ENCODE measurements at places on chromosomes 3 and 15.
A peak's percentile ranks its signal among the peaks of the same experiment; 100 is the strongest.

DNA sequence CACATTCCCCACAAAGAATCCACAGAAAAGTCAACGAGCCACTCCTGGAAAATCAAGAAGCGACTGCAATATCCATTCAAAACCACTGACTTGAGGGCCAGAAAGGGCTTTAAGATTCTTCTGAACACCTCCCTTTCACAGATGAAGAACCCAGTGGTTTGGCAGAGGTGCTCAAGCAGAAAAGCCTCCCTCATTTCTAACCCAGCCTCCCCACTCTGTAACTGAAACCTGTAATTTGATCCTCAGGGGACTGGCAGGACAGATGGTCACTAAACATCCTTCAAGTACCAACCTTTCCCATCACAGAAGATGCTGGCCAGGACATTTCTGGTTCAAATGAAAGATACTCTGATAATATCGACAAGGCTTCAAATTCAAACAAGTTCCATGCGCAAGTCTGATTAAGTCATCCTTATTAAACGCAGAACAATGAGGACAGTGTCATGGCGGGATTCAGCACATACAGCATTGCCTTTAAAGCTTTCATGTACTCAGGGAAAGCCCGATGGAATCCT lies 5.5 kb downstream of the SEMA5B start:
- no peak for DNase-seq

GRCh38 chr15:88403351-88403791 lies 63.8 kb downstream of the MRPL46 start:
- DNase-seq, result no peak

DNA sequence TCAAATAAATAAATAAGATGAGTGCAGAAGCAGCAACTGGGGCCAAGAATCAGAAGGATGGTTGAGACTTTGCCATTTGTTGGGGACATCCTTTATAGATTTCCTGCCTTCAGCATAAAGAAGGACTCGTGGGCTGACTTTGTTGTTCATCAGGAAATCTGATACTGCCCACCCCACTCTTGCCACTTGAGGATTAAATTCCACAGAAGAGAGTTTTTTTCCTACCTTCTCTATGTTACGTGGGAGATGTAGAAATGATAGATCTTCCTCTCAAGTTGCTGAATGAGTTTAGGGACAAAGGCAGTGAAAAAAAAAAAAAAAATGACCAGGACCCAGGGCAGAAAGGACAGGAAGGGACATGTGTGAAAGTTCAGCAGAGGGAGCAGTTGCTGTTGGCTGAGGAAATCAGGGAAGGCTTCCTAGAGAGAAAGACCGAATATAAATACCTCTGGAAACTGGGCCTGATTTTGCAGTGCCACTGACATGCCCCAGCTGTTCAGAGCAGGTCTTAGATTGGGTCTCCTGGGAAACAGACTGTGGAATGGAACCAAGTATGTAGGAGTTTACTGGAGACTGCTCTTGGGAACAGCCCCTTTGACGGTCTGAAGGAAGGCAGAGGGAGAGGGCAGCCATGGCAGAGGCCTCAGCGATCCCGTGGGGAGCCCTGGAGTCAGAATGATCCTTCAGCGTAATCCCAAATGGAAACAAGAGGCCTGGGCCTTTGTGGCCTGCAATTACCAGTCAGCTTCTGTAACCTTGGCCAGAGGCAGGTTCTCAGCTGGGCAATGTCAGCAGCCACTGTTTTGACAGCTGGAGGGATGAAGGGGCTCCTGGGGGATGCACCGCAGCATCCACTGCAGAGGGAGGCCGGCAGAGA lies 50.9 kb downstream of the C3orf20 start:
- DNase-seq, result no peak

DNA sequence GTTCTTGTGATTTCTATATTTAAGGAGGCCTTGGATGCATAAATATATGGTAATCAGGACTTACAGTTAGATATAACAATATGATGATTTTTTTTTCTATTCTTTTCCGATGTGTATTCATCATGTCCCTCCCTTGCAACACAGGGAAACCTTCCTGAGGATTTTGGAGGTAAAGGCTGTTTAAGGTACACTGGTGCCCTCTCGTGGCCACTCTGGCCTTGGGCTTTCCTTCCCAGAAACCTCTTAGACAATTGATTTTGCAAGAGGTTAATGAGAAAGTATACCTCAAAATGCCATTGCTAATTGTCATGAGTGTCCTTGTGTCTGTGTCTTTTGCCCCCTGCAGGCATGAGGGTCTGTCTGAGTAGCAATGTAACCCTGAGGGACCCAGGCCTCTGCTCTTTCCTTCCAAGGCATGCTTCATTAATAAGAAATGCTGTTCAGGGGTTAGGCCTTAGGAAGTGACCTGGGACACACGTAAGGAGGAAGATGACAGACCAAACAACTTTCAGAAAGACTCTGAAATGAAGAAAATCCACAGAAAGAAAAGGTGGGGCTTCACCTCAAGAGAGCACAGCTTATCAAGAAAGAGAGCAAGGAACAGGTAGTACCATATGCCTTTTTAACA lies 70.3 kb upstream of the PPP2R3A start:
- peak; percentile 77 for DNase-seq

- DNase-seq, result no peak
These were observed 2.2 kb downstream of the NPTN start for GRCh38 chr15:73630921-73631362.

GRCh38 chr15:98906712-98907083 lies 100.9 kb downstream of the PGPEP1L start:
- no peak for DNase-seq

DNA sequence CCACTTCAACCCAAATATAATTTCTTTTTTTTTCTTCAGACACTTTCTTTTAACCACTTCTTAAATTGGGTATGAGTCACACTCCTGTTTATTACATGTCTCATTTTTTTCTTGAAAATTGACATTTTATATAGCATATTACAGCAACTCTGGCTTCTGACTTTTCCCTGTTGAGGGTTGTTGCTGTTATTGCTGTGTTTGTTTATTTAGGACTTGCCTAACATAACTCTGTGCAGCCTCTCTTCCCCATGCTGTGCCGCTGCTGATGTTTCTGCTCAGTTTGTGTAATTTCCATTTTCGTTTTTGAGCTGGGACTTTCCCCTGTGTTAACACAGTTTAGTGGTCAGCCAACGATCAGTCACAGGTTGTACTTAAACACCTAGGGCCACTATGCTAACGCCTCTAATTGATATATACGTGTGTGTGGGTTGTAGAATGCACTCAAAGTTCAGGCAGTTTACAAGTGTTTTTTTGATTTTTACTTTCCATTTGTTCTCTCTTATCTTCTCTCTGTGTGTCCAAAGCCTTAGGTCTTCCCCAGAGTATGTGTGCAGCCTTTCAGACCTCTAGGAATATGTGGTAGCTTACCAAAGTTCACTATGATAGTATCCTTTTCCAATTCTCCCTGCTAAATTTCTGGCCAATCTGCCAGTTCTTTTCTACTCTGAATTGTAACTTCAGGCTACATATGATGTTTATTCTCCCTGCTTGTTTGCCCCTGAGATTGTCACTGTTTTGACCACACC lies 337.2 kb downstream of the ZBTB20 start:
- no peak for DNase-seq

DNA sequence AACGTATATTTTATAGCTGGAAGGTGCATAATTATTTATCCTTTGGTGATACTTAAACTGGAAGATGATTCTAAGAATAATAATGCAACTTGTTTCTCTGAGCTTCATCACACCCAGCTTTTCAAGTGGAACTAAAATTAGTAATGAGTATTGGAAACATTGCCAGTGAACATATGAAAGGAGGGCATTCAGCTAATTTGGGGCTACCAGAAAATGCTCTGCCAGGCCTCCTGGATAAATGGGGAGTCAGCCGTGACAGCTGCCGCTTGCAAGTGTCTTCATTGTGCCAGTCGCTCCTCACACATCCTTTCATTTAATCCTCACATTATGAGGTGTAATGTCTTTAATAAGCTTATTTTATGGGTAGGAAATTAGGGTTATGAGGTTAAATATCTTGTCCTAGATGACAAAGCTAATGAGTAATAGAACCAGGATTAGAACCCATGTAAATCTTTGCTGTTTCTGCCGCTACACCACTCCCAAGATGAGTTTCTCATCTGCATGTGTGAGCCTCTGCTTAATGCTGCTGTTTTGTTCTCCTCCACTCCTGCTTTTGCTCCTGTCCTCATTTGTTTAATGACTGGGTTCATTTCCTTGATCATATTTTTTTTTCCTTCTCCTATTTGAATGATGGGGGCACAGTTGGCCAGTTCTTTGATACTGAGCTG lies 155.7 kb downstream of the PLCL2 start:
- no peak for DNase-seq

- no peak for DNase-seq
These were observed 7.6 kb upstream of the PPP1R2 start for GRCh38 chr3:195550723-195551122.

- no peak for DNase-seq
These were observed 357.0 kb upstream of the ICE2 start for GRCh38 chr15:60835974-60836373.

DNA sequence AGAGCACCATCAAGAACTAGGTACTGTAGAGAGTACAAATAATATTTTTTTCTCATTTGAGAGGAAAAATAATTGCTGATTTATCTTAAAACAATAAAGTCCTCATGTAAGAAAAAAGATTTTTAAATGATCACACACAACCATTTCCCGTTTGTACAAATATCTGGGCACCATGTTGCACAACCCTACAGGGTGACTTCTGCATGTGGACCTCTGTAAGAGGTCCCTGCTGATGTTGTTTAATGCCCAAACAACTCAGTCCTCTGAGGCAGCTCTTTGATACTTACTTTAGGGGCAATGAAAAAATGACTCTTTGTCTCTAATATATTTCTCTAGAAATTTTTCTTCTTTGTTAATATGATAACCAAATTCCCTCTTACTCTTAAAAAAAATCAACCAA lies 168.1 kb upstream of the SATB1 start:
- DNase-seq, result no peak

All from NCI-H345 (cell line).